ENCODE measurements at places on chromosomes 2 and 18.

DNA sequence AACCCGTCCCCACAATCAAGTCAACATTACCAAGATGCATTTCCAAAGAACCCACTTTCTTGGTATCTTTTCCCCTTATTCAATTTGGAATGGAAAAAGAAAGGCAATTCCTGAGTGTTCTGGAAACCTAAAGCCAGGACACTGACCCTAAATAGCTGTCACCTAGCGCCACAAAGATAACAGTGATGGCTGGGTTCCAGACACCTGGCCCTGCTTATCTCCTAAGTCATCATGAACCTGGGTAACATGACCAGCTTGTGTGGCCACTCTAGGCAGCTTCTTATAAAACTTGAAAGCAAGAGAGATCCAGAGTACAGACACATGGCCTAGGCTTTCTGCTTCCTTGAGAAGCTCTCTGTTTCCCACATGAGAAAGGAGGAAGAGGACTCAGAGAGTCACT, 95.4 kb downstream of the BOD1L2 start:
- no peak for DNase-seq

GRCh38 chr2:48874282-48874681, 118.8 kb upstream of the LHCGR start:
- DNase-seq: no peak

GRCh38 chr2:146992057-146992456, 852.8 kb upstream of the ACVR2A start:
- DNase-seq: no peak

DNA sequence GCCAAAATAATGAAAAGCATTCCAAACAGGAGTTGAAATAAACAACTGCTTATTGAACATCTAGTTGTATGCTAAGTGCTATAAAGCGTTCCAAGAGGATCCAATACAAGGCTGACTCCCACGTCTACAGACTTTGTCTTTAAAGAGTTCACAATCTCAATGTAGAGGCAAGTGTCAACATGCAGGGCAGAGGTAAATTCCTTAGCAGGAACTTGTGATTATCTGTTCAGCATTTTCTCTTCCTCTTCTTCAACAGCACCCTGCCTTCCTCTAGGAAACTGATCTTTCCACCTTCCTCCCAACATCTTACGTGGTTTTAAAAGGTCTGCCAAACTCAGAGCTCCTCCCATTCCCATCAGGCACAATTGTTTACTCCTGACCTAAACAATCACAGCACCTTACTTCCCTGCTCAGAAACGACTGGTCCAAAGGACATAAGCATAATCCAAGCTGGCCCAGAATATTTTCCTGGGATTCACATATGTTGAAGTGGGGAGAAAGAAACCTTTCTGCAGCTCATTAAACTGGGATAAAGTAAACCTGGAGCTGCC, 83.9 kb downstream of the ITSN2 start:
- DNase-seq: no peak

DNA sequence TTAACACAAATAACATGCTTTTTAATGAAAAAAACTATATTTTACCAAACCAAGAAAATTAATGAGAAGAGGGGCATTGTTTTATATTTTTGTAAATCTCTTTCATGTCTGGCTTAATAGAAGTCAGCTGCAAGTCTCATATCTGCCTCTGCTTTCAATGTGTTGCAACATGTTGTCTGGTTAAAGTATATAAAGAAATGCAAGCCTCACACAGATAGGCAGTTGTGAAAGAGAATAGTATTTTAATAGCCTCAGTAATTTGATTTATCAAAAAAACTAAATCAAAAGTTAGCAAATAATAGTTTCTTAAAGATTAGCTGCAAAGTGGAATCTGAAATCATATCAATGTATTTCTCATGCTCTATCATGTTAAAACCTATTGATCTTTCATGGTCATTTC, 52.9 kb upstream of the NCOA1 start:
- no peak for DNase-seq

GRCh38 chr2:121695171-121695451, 41.6 kb downstream of the NIFK start:
- DNase-seq: no peak

- DNase-seq: no peak
These were observed 213.0 kb downstream of the TNS1 start for GRCh38 chr2:217789736-217790181.

GRCh38 chr18:77016936-77017335, 115.6 kb downstream of the MBP start:
- DNase-seq: no peak

DNA sequence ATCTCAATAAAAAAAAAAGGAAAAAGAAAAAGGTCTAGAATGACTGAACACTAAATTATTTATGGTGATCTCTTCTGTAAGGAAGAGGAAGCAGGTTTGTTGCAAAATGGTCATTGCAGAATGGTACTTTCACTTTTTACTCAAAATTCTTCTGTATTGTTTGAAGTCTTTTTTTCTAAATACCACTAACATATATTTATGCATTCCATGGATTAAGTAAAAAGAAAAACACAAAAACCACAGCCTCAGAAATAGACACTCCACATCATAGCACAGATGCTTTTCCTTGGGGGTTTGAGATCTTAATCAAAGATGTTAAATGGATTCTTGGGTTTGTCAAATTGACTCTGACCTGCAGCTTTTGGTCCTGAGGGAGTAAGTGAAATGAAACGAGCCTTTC, 47.4 kb downstream of the RHOB start:
- no peak for DNase-seq

DNA sequence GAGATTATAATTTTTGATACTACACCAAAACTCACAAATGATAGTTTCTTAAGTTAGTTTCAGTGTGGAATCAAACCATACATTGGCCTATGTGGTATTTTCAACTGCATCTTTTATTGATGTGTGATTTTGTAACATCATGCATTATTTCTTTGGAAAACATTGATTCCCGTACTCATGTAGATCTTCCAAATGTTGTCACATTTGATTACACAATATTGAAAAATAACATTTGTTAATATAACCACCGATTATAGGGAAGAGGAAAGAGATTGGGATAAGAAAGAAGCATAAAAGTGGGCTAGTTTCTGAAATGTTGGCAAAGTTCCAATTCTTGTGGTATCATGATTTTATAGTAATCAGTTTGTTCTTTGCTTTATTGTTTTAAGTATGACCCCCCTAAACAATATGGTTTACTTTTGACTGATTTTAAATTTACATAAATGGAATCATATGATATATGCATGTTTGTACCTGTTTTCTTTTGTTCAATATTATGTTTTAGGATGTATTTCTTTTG, 117.2 kb upstream of the OTX1 start:
- no peak for DNase-seq

- no peak for DNase-seq
These were observed 177.7 kb upstream of the TWIST2 start for GRCh38 chr2:238670111-238670585.

GRCh38 chr2:55111570-55112228, 61.4 kb upstream of the RTN4 start:
- DNase-seq: no peak

GRCh38 chr18:43524260-43524659, 247.0 kb upstream of the SYT4 start:
- DNase-seq: no peak

DNA sequence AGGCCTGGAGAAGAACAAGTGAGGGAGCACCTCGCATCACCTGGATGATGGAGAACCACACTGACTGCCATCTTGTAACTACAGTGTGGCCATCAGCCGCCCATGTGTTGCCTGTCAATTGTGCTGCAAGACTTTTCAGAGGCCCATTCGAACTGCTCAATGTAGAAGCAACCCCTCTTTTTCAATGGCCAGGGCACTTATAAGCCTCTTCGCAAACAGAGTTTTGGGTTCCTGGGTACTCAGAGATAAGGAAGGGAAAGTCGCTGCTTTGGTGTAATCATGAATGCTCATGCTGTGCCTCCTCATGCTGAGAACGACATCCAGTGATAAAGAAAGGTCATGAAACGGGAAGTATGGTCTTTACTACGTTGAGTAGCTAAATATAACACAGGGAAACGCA, 143.9 kb upstream of the SLC39A10 start:
- no peak for DNase-seq

DNA sequence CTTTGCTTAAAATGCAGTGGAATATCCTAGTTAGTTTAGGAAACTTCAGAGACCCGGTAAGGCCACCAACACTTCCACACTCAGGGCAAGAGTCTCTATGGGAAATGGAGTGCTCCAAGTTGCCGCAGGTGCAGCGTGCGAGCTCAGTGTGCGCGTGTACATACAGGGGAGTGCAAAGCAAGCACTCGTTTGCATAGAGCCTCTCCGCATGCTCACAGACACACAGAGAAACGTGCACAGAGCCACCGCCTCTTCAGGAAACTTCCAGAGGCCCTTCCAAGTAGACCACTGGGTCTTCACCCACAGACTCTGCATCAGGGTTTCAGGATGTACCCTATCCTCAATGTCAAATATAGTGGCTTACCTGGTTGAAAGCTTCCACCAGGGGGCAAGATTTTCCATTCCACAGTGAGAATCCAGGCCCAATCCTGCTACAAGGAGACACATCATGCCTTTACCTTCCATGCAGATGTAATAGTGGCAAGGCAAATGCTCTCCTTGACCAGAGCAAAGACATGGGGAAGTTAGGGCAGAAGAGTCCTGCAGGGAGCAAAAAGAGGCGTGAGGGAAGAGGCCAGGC, 513.0 kb upstream of the MYT1L start:
- DNase-seq: no peak

DNA sequence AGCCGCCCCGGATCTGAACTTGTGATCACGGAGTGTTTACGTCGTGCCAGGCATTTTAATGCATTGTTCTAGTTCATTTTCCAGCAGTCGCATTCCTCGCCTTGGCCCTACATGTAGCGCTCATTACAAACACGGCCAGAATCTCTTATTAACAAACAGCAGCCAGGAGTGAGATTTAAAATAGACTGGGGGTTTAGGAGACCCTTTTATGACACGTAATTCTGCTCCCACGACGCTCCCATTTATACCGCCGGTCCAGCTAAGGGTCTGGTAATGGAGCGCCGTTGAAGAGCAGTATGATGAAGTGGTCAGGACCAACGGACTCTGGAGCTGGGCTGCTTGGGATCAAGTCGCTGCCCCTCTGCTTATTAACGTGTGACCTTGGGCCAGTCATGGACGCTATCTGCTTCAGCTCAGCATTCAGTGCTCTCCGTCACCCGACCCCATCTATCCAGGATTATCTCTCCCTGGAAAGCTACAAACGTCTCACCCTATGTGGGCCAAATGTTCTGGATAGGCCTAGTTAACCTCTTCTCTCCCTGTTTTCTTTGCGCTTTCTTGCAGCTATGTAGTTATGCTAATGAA, 745 bp downstream of the MSH2 start:
- no peak for DNase-seq

DNA sequence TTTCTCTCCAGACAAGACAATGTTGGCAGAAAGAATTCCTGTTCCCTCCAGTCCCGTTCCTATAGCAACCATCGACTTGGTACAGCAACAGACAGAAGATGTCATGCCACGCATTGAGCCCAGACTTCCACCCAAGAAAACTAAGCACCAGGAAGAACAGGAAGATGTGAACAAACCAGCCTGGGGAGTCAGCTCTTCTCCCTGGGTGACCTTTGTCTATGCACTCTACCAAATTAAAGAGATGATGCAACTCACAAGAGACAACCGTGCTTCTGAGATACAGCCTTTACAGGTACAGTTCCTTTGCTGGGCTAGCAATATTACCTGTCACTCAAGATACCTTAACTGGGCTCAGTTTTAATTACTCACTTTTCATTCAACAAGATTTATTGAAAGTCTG, 37.1 kb downstream of the NEMP2 start:
- DNase-seq: no peak

- no peak for DNase-seq
These were observed 1586.8 kb upstream of the ACVR2A start for GRCh38 chr2:146258071-146258470.

- DNase-seq: no peak
These were observed 144.2 kb downstream of the ALK start for GRCh38 chr2:29777161-29777560.

GRCh38 chr2:34408100-34408499, 809.0 kb upstream of the FAM98A start:
- no peak for DNase-seq

Measured in neural crest cell (in vitro differentiated cells).